SJSA1 (cell line): ENCODE measurements at places on chromosomes 3 and 15. TPM values are rescaled to one million over a fixed set of nuclear protein-coding genes. Genes with fewer than 3 reads are reported as not detected.
A peak's percentile ranks its signal among the peaks of the same experiment; 100 is the strongest.

CHAC1 gene
- total RNA-seq: 1.6 and 1.9 TPM in 2 replicates

- no peak for DNase-seq
Measured at GRCh38 chr3:123158899-123159390, 42.8 kb upstream of the SEC22A start.

DNA sequence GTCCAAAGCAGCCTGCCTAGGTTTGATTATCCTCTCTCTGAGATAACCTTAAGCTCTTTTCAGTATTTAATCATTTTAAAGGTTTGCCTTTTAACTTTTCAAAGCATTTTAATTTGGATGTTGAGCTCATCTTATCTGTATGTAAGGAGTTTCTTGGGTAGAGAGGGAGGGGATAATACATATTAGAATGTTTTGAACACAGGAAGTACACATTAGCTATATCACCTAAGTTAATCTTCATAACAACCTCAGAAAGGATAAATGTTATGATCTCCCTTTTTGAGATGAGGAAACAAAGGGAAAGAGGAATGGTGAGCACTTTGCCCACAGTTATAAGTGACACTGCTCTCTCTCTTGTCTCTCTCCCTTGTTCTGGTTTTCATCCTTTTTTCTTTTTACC is 2.2 kb upstream of the CD47 start:
- DNase-seq: no peak

- DNase-seq: no peak
Measured at GRCh38 chr3:141830508-141830907, 45.9 kb upstream of the ATP1B3 start.

- peak; percentile 43 for DNase-seq
Measured at GRCh38 chr3:188687389-188687788, 484.4 kb upstream of the TPRG1 start.

GOLGA6B gene
- not detected in 2 replicates for total RNA-seq

DNA sequence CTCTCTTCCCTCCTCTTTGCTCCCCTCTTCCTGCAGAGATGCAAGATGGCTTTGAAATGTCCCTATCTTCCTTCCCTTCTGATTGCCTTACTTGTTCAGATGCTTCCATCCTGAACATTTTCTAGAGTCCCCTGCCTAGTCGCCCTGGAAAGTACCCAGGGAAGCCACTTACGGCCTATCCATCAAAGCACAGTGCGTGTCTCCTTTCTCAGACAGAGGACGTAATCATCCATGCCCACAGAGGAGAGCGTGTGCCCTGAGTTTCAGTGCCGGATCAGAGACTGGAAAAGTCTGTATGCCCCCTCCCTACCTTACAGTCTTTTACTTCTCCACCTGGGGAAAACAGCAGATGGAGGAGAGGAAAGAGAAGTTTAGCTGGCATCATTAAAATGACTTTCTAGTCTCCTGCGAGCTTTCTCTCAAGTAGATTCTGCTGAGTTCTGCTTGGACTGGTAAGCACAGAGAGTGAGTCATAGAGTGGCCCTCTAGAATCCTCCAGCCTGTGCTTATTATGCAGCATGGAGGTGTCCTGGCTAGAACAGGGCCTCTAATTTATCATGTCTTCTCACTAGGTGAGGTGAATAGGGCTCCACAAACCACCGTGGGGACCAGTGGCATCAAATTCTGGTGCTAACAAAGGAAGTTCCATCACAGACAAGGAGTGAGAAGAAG is 114.6 kb downstream of the SLCO3A1 start:
- no peak for DNase-seq

- DNase-seq: no peak
Measured at GRCh38 chr3:135263331-135263730, 468.3 kb downstream of the EPHB1 start.

DNA sequence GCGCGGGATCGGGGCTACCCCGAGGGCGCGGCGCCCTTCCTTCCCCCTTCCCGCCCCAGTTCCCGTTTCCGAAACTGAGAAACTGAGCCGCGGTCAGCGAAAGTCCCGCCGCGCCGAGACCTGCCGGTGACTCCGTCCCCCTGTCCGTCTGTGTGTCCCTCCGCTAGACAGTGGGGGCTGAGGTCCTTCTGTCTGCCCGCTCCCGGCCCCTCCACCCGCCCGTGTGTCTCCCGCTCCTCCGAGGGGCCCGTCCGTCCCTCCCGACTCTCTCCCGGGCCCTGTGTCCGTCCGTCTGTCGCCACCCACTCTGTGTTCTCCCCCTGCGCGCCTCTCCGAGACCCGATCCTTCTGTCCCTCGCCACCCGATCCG is 426 bp downstream of the PRKCD start:
- DNase-seq: no peak

GRCh38 chr15:78804391-78804792 is 6.9 kb downstream of the ADAMTS7 start:
- DNase-seq: no peak

KY gene
- total RNA-seq: 0.05 TPM in 1 of 2 replicates, not detected in the other

DNA sequence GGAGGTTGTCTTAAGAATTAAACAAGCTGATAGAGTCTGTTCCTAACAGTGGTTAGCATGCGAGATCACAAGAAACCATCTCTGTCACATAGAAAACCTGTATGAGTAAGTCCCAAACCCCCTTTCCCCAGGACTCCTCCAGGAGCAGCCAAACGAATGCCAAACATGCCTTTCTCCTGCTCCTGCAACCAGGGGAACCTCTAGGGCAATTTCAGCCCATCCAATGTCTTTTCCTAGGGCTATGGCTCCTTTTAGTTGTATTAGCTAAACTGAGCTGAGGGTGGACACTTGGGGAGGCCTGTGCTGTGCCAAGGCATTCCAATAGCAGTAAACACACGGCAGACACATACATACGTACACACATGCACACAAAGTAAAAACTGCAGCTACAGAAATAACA is 36.5 kb upstream of the TIMP4 start:
- no peak for DNase-seq

GRCh38 chr3:12155828-12156227 is 2.9 kb downstream of the TIMP4 start:
- DNase-seq: no peak

GRCh38 chr3:38349684-38350359 is 3.2 kb downstream of the XYLB start:
- DNase-seq: no peak

DNA sequence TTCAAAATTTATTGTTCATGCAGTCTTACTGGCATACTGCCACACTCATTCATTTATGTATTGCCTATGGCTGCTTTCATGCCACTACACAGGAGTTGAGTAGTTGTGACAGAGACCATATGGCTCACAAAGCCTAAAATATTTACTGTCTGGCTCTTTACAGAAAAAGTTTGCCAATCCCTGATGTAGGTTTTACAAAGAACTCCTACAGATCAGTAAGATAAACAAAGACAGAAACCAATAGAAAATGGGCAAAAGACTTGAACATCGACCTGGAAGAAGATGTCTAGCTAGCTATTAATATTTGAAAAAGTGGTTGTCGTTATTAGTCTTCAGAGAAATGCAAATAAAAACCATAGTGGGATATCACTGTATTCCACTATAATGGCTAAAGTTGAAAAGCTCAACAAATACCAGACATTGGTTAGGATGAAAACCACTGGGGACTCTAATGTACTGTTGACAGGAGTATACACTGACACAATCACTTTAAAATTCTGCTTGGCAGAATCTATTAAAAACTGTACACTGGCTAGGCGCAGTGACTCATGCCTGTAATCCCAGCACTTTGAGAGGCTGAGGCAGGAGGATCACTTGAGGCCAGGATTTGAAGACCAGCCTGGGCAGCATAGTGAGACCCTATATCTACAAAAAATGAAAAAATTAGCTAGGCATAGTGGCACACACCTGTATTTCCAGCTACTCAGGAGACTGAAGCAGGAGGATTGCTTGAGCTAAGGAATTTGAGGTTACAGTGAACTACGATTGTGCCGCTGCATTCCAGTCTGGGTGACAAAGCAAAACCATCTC is 87.7 kb downstream of the NEO1 start:
- no peak for DNase-seq

NEO1 gene
- total RNA-seq: 20.7 and 28.3 TPM in 2 replicates

GRCh38 chr15:89749951-89750559 is 994 bp downstream of the MESP1 start:
- no peak for DNase-seq

SLC28A1 gene
- not detected in 2 replicates for total RNA-seq

PAQR9 gene
- total RNA-seq: not detected in 2 replicates

LRRC34 gene
- total RNA-seq: not detected in 2 replicates

- DNase-seq: no peak
Measured at GRCh38 chr3:32395496-32395895, 3.8 kb downstream of the CMTM7 start.

DNA sequence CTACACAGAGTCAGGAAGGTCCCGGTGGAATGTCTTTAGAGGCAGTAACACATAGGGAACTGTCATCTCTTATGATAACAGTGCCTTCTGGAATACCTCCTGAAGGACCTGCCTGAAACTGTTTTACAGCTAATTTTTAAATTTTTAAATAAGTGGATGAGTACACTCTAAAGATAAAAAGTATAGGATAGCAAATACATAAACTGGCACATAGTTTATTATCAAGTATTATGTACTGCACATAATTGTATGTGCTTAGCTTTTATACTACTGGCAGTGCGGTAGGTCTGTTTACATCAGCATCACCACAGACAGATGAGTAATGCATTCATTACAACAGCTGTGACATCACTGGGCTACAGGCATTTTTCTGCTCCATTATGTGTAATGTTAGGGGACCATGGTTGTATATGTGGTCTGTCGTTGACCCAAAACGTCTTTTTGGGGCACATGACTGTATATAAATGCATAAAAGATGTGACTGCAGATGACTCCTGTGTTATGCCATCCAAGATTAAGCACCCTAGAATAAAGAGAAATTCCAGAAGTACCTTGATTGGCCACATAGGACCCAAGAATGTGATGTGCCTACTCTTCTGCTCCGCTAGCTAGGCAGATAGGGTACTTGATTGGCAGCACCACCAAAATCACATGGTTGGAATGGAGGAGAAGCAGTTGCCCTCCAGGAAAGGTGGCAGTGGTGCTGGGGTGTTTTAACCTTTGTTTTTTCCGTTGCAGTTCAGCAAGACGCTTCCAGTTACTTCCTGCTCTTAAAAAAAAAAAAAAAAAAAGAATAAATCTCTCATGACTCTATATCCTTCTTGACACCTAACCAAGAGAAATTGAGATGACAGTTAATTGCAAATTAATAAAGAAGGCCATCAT is 3.3 kb downstream of the VPS8 start:
- DNase-seq: peak; percentile 78

- DNase-seq: no peak
Measured at GRCh38 chr15:71746719-71747118, 63.6 kb upstream of the NR2E3 start.

SCAANT1 gene
- total RNA-seq: not detected in 2 replicates

TF gene
- not detected in 2 replicates for total RNA-seq

DNA sequence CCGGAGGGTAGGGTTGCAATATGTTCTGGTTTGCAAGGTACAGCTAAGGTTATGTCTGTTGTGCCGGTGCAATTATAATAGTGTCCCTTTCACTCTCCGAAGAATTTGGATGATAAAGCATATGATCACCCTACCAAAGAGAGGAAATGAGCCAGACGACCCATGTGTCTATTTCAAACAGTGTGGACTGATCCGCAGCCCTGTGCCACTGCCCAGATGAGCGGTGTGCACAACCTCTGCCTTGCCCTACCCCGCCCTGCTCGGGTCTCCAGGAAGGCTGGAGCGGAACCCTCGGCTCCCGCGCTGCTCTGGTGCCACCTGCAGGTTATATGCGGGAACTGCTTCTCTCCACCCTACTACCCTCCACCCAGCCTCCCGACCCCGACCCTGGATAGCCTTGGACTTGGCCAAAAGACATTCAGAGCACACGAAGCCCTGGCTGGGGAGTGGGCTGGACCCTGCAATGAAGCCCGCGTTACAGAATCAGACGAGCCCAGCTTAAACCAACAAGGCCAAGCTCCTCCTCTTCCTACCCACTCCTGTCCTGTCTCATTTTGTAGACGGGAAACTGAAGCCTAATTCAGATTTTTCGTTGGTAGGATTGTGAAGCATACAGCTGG is 68.4 kb upstream of the CHRNB4 start:
- peak; percentile 52 for DNase-seq

DNA sequence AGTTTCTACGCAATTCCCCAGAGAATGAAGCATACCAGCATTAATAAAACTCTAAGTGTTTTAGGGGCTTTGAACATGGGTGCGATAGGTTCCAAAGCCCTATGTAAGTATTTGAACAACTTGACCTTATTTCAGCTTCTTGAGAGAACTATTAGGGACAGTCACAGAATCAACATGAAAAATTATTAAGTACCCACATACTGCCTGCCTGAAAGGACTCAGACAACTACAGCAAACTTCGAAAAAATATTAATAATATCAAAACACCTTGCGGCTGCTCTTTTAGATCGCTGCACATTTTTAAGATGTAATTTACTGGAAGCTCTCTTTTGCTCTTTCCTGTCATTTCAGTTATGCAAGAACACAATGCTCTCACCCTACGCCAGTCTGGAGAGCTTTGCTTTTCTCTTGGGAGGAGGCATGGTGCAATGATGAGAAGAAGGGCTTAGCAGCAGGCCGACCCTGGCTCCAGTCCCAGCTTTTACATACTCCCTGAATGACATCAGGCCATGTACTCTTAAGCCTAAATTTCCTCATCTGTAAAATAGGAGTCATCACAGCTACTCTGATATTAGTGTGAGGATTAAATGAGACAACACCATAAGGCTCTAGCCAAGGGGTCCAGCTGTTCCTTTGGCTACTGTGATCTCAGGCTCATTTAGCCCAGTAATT is 640.7 kb downstream of the FHIT start:
- DNase-seq: no peak

CLSTN2 gene
- 0.05 TPM in 1 of 2 replicates, not detected in the other for total RNA-seq

DNA sequence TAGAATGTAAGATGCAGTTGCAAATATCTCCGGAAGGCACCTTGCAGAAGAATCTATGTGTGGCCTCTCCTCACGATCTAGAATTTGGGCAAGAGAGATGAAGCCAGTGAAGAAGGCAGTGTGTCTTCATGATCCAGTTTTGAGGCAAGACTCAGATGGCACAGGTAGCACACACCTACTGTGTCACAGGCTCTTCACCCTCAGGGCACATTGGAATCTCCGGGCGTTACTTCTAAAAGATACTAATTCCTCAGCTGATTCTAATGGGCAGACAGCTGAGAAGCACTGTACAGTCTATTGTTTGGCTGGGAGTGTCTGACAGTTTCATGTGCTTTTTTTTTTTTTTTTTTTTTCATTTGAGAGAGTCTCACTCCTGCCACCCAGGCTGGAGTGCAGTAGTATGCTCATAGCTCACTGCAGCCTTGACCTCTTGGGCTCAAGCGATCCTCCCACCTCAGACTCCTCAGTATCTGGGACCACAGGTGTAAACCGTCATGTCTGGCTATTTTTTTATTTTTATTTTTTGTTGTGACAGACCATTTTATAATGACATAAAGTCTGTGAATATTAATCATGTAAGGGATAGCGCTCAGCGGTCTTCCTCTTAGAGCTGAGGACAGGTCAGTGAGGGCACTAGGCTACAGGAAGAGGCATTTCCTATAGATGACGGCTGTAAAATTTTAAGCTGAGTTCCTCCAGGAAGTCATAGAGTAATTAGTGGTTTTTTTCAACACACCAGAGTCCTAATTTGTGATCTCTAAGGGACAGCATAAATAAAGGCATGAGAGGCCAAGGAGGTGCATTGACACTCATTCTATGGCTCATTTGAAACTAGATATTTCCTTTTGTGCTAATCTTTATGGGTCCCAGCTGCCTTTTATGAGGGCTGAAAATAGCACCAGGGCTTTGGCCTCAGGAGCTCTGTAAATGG is 4.0 kb downstream of the C3orf52 start:
- DNase-seq: no peak

GRCh38 chr15:68990992-68991500 is 23.4 kb upstream of the NOX5 start:
- DNase-seq: no peak
